Spleen (tissue), 13 donors: ENCODE measurements at places on chromosomes 1 and 21. TPM values are rescaled to one million over a fixed set of nuclear protein-coding genes. Genes with fewer than 3 reads are reported as not detected.

- H3K27ac ChIP-seq: peak overlapping the region; percentile 6
- H3K36me3 ChIP-seq: no peaks in the 10 kb centered on the region
- no peak for DNase-seq
- H3K4me3 ChIP-seq: no peak overlapping the region
These were observed 153.3 kb downstream of the TOMM20 start for GRCh38 chr1:234975122-234975940.

- no peak overlapping the region for H3K27ac ChIP-seq
- no peak overlapping the region for H3K4me3 ChIP-seq
- no peak for DNase-seq
- H3K36me3 ChIP-seq: no peaks in the 10 kb centered on the region
- H3K27me3 ChIP-seq: no peaks in the 10 kb centered on the region
These were observed 44.0 kb downstream of the NTNG1 start for GRCh38 chr1:107184888-107185287.

- no peak for DNase-seq
- H3K27me3 ChIP-seq: no peaks in the 10 kb centered on the region
- H3K27ac ChIP-seq: no peak overlapping the region
- H3K4me1 ChIP-seq: no peaks in the 10 kb centered on the region
- H3K4me3 ChIP-seq: no peak overlapping the region
These were observed 37.3 kb downstream of the SNRPE start for GRCh38 chr1:203898458-203899352.

DNA sequence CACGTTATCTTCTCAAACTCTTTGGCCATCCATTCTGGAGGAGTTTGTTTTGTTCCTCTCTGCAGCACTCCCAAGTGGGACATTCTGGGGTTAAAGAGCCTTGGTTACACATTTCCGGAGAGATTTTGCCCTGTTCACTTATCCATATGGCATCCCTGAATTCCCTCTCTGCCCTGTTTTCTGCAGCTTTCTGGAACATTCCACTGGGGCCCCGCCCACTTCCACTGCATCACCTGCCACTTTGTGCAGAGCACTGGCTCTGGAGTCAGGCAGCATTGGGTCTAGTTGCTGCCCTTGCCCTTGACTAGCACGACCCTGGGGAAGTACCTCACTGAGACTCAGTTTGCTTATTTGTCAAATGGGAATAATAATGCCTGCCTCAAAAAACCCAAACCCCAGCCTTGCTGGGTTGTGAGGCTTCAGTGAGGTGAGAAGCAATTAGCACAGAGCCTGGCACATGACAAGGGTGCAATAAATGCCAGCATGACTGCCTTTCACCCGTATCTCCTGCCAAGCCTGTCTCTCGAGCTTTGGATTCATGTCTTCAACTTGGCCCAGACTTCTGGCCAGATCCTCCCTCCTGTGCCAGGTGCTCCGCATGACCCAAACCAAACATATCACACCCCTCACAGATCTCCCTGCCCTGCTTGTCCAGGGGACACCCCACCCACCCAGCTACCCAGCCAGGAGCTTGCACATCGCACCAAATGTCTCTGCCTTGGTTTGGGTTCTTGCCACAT is 38.3 kb downstream of the IL6R start:
- peaks cover 37% of the 10 kb centered on the region for H3K36me3 ChIP-seq
- peaks cover 60% of the 10 kb centered on the region for H3K4me1 ChIP-seq
- no peak overlapping the region for H3K4me3 ChIP-seq
- no peak overlapping the region for H3K27ac ChIP-seq
- H3K27me3 ChIP-seq: no peaks in the 10 kb centered on the region

DNA sequence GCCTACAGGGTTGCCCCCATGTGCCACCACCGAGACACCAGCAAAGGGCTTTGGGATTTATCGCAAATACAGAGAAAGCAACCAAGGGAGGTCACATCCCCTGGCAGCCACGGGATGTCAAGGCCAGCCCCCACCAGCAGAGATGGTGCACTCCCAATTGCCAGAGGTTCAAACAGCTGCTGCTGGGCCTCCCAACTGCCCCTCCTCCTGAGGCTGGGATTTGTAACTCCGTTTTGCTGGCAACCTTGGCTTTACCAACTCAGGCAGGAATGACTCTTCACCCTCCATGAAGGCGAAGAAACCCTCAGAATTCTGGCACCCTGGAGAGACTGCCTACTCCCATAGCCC is 11.6 kb downstream of the TMEM53 start:
- peaks cover 16% of the 10 kb centered on the region for H3K4me1 ChIP-seq
- no peak overlapping the region for H3K4me3 ChIP-seq
- peak; percentile 66 for DNase-seq
- no peak overlapping the region for H3K27ac ChIP-seq

- H3K4me3 ChIP-seq: no peak overlapping the region
- H3K4me1 ChIP-seq: peaks cover 24% of the 10 kb centered on the region
- no peak for DNase-seq
- no peaks in the 10 kb centered on the region for H3K27me3 ChIP-seq
- no peak overlapping the region for H3K27ac ChIP-seq
- peaks cover 8% of the 10 kb centered on the region for H3K36me3 ChIP-seq
These were observed 20.0 kb downstream of the AHCYL1 start for GRCh38 chr1:110004583-110004982.

GRCh38 chr1:160997323-160998038 is 23.5 kb downstream of the F11R start:
- peak overlapping the region; percentile 75 for H3K27ac ChIP-seq
- no peaks in the 10 kb centered on the region for H3K27me3 ChIP-seq

DNA sequence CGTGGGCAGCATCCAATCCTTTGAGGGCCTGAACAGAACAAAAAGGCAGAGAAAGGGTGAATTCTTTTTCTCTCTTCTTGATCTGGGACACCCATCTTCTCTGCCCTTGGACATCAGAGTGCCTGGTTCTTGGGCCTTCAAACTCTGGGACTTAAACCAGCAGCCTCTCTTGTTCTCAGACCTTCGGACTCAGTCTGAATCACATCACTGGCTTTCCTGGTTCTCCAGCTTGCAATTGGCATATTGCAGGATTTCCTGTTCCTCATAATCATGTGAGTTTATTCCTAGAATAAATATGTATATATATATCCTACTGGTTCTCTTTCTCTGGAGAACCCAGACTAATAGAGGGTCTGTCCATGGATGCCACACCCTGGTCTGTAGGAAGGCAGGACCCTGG is 16.3 kb upstream of the TENT5C start:
- H3K27me3 ChIP-seq: no peaks in the 10 kb centered on the region
- H3K36me3 ChIP-seq: no peaks in the 10 kb centered on the region
- DNase-seq: no peak
- H3K4me3 ChIP-seq: no peak overlapping the region
- H3K27ac ChIP-seq: no peak overlapping the region
- H3K4me1 ChIP-seq: no peaks in the 10 kb centered on the region

GRCh38 chr1:91827459-91828321 is 58.3 kb downstream of the TGFBR3 start:
- peak overlapping the region; percentile 48 for H3K27ac ChIP-seq
- H3K4me1 ChIP-seq: peaks cover 53% of the 10 kb centered on the region
- H3K27me3 ChIP-seq: no peaks in the 10 kb centered on the region
- H3K4me3 ChIP-seq: no peak overlapping the region

DNA sequence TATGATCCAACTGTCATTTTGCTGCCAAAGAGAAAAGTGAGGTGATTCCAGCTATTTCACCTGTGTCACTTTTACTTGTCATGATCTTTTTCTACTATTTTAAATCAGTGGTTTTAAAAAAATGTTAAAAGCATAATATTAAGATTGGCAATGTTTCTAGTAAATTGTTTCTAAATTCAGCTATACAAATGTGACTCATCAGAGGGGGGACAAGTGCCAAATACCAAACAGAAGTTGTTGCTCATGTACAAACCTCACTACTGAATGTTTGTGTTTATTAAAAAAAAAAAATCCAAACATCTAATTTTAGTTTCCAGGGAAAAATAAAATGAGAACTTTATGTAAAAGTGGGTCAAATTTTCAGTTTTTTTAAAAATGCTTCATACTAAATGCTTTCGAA is 346.2 kb upstream of the SNX7 start:
- H3K4me3 ChIP-seq: no peak overlapping the region
- no peaks in the 10 kb centered on the region for H3K27me3 ChIP-seq
- H3K27ac ChIP-seq: no peak overlapping the region
- H3K36me3 ChIP-seq: no peaks in the 10 kb centered on the region
- DNase-seq: no peak

DNA sequence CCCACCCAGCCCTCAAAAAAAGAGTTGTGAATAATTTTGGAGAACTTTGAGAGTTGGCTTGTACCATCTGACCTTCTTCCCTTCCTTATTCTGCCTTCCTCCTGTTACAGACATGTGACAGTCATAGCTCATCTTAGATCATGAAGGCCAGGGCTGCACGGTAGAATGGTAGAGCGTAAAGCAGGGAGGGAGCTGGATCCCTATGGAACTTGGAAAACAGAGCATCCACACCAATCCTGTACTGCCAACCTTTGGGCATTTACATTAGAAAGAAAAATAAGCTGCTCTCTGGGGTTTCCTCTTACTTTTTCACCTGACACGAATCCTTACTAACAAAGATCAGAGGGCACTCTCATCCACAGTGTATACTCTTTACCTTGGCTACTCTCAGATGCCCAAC is 121.5 kb downstream of the GPR52 start:
- no peaks in the 10 kb centered on the region for H3K27me3 ChIP-seq
- no peaks in the 10 kb centered on the region for H3K36me3 ChIP-seq
- no peak overlapping the region for H3K27ac ChIP-seq

GRCh38 chr1:247467129-247467528 is 9.2 kb upstream of the OR2B11 start:
- H3K36me3 ChIP-seq: no peaks in the 10 kb centered on the region
- H3K4me3 ChIP-seq: no peak overlapping the region
- H3K27ac ChIP-seq: no peak overlapping the region
- no peak for DNase-seq
- H3K4me1 ChIP-seq: no peaks in the 10 kb centered on the region

The NTNG1 gene
- 0.11 TPM for polyA plus RNA-seq

The ERVH48-1 gene
- not detected for polyA plus RNA-seq

The FCRL1 gene
- 72.0 TPM for polyA plus RNA-seq

The UQCRH gene
- polyA plus RNA-seq: 474 TPM
